CD8-positive, alpha-beta memory T cell (primary cell): ENCODE measurements at places on chromosomes 12 and 14. TPM values are rescaled to one million over a fixed set of nuclear protein-coding genes. Genes with fewer than 3 reads are reported as not detected.
A peak's percentile ranks its signal among the peaks of the same experiment; 100 is the strongest.

The EPYC gene
- total RNA-seq: not detected

The OLR1 gene
- 0.42 TPM for total RNA-seq

The TMEM132D gene
- total RNA-seq: not detected

The EML5 gene
- 3.6 TPM for total RNA-seq

The CCDC38 gene
- total RNA-seq: 0.24 TPM

The FLRT2 gene
- not detected for total RNA-seq

The PRPH gene
- not detected for total RNA-seq

The STON2 gene
- total RNA-seq: 0.22 TPM

The KERA gene
- total RNA-seq: not detected

GRCh38 chr14:26190646-26191045 lies 407.2 kb downstream of the NOVA1 start:
- H3K27me3 ChIP-seq: no peaks in the 10 kb centered on the region
- H3K27ac ChIP-seq: no peak overlapping the region
- DNase-seq: no peak
- no peaks in the 10 kb centered on the region for H3K4me1 ChIP-seq
- H3K36me3 ChIP-seq: no peaks in the 10 kb centered on the region
- no peak overlapping the region for H3K4me3 ChIP-seq

- H3K4me3 ChIP-seq: no peak overlapping the region
- no peak overlapping the region for H3K27ac ChIP-seq
- DNase-seq: no peak
- peaks cover 9% of the 10 kb centered on the region for H3K4me1 ChIP-seq
- no peaks in the 10 kb centered on the region for H3K27me3 ChIP-seq
These were observed 52.7 kb downstream of the PELI2 start for GRCh38 chr14:56170877-56171422.

GRCh38 chr12:123634142-123634561 lies 523 bp downstream of the GTF2H3 start:
- peaks cover 16% of the 10 kb centered on the region for H3K36me3 ChIP-seq
- no peaks in the 10 kb centered on the region for H3K27me3 ChIP-seq
- H3K27ac ChIP-seq: peak overlapping the region; percentile 93

GRCh38 chr12:14694970-14695369 lies 1.4 kb downstream of the GUCY2C start:
- no peaks in the 10 kb centered on the region for H3K4me1 ChIP-seq
- no peak overlapping the region for H3K4me3 ChIP-seq
- H3K36me3 ChIP-seq: no peaks in the 10 kb centered on the region
- H3K27ac ChIP-seq: no peak overlapping the region
- DNase-seq: no peak
- no peaks in the 10 kb centered on the region for H3K27me3 ChIP-seq

- DNase-seq: no peak
- H3K36me3 ChIP-seq: no peaks in the 10 kb centered on the region
- no peak overlapping the region for H3K4me3 ChIP-seq
- no peak overlapping the region for H3K27ac ChIP-seq
These were observed 15.9 kb upstream of the CCER1 start for GRCh38 chr12:90970911-90971310.

GRCh38 chr14:100608586-100609330 lies 21.5 kb upstream of the BEGAIN start:
- H3K27me3 ChIP-seq: no peaks in the 10 kb centered on the region
- H3K27ac ChIP-seq: no peak overlapping the region
- H3K36me3 ChIP-seq: no peaks in the 10 kb centered on the region
- no peaks in the 10 kb centered on the region for H3K4me1 ChIP-seq
- no peak for DNase-seq

DNA sequence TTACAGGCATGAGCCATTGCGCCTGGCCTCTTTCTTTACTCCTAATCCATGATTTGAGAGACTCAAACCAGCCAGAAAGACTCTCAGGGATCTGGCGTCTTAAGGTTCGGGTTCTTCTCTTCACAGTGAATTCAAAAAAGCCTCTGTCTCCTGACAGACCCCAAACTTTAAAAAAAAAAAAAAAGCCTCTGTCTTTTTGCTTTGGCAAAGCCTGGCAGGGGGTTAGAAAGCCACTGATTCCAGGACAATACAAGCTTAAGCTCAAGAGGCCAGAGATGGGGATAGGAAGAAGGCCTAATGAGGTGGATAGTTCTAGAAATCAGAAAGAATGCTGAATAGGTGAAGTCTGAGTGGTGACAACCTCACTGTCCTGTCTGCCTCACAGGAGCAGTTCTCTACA lies 8.8 kb downstream of the NRIP2 start:
- peaks cover 71% of the 10 kb centered on the region for H3K36me3 ChIP-seq
- H3K27ac ChIP-seq: no peak overlapping the region
- H3K4me1 ChIP-seq: no peaks in the 10 kb centered on the region

GRCh38 chr12:25925064-25925463 lies 33.4 kb upstream of the RASSF8 start:
- H3K4me3 ChIP-seq: no peak overlapping the region
- H3K27me3 ChIP-seq: no peaks in the 10 kb centered on the region
- no peak overlapping the region for H3K27ac ChIP-seq
- no peak for DNase-seq
- no peaks in the 10 kb centered on the region for H3K4me1 ChIP-seq
- H3K36me3 ChIP-seq: no peaks in the 10 kb centered on the region

DNA sequence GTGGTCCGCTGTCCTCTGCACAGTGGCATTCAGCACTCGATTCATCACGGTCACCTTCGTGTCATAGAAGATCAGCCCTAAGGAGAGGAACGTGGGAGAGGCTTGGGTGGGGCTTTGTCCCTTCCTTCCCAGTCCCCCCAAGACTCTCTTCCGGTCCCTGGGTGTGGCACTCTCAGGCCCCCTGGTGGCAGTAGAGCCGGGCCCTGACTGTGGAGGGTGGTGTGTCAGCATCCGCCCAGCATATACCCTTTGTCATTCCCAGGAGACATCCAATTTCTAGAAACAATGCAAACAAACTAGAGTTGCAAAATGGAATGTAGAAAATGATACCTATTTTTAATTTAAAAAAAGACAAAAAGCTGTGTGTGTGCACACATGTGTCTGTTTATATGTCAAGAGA lies 45.0 kb downstream of the TRAFD1 start:
- peak; percentile 9 for DNase-seq
- H3K4me3 ChIP-seq: no peak overlapping the region
- H3K4me1 ChIP-seq: no peaks in the 10 kb centered on the region
- H3K36me3 ChIP-seq: peaks cover 3% of the 10 kb centered on the region
- no peaks in the 10 kb centered on the region for H3K27me3 ChIP-seq

GRCh38 chr12:52806821-52807543 lies 6.9 kb downstream of the KRT4 start:
- DNase-seq: no peak
- no peaks in the 10 kb centered on the region for H3K4me1 ChIP-seq
- H3K27ac ChIP-seq: no peak overlapping the region

DNA sequence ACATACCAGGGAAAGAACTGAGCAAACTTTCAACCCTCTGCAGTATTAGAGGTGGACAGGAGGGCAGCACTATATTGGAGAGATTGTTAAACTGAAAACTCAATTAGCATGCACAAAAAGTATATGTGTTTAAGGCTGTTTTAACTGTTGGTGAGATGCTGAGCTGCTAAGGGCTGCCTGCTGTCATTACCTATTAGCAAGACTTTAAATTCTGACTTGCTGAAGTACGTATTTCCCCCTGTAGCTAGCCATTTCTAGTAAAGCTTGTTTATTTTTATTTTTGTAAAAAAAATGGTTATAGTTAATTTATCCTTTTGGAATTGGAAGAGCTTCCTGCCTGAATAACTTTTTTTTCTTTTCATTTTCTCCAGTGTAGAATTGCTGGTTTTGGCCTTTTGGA lies 92.2 kb downstream of the CACNA1C start:
- H3K4me3 ChIP-seq: no peak overlapping the region
- DNase-seq: no peak
- H3K27me3 ChIP-seq: no peaks in the 10 kb centered on the region

GRCh38 chr12:119432949-119433348 lies 98.4 kb downstream of the CCDC60 start:
- no peak overlapping the region for H3K4me3 ChIP-seq
- H3K36me3 ChIP-seq: no peaks in the 10 kb centered on the region
- H3K27me3 ChIP-seq: no peaks in the 10 kb centered on the region
- no peak overlapping the region for H3K27ac ChIP-seq
- no peak for DNase-seq

GRCh38 chr14:51547260-51547659 lies 104.5 kb upstream of the FRMD6 start:
- no peak for DNase-seq
- no peaks in the 10 kb centered on the region for H3K27me3 ChIP-seq
- H3K27ac ChIP-seq: no peak overlapping the region
- no peak overlapping the region for H3K4me3 ChIP-seq
- no peaks in the 10 kb centered on the region for H3K36me3 ChIP-seq

DNA sequence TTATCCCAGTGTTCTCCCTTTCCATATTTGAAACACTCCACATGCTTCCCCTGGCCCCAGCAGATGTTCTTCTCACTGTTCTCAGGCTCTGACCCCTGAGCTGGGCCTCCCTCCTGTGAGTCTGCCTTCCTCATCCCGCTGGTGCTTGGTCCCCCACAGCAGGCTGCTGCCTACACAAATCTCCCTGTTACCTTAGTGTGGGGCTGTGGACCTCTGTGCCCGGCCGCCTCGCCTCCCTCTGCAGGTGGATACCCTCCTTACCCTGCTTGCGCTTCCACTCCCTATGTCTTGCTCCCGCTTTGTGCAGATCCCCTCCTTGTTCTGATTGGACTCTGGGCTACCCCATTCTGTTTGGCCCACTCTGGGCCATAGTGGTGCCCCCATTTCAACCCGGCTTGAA lies 6.9 kb downstream of the DERA start:
- H3K36me3 ChIP-seq: no peaks in the 10 kb centered on the region
- no peak overlapping the region for H3K27ac ChIP-seq
- H3K4me3 ChIP-seq: no peak overlapping the region
- no peaks in the 10 kb centered on the region for H3K4me1 ChIP-seq
- no peak for DNase-seq

- H3K4me3 ChIP-seq: no peak overlapping the region
- no peaks in the 10 kb centered on the region for H3K4me1 ChIP-seq
- no peak for DNase-seq
- no peaks in the 10 kb centered on the region for H3K36me3 ChIP-seq
- H3K27me3 ChIP-seq: no peaks in the 10 kb centered on the region
These were observed 88.8 kb downstream of the DICER1 start for GRCh38 chr14:95068521-95068920.

- no peak overlapping the region for H3K27ac ChIP-seq
- H3K36me3 ChIP-seq: no peaks in the 10 kb centered on the region
- DNase-seq: no peak
- H3K4me1 ChIP-seq: no peaks in the 10 kb centered on the region
- no peak overlapping the region for H3K4me3 ChIP-seq
These were observed 283.7 kb upstream of the PRKD1 start for GRCh38 chr14:30211326-30211725.

DNA sequence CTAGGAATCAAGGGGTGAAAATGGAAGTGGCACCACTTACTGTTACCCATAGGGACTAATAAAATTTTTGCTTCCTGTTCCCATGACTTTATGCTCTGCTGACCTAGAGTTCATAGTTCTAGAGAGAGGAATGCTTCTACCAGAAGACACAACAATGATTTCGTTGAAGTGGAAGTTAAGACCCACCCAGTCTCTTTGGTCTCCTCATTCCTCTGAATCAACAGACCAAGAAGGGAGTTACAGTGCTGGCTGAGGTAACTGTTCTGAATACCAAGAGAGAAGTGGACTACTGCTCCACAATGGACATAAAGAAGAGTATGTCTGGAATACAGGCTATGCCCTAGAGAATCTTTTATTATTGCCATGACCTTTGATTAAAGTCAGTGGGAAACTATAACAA lies 23.5 kb upstream of the DYRK2 start:
- no peak overlapping the region for H3K27ac ChIP-seq
